ENCODE measurements at places on chromosomes 7 and 10. TPM values are rescaled to one million over a fixed set of nuclear protein-coding genes. Genes with fewer than 3 reads are reported as not detected.

EGFR gene
- total RNA-seq = 101 TPM

DNA sequence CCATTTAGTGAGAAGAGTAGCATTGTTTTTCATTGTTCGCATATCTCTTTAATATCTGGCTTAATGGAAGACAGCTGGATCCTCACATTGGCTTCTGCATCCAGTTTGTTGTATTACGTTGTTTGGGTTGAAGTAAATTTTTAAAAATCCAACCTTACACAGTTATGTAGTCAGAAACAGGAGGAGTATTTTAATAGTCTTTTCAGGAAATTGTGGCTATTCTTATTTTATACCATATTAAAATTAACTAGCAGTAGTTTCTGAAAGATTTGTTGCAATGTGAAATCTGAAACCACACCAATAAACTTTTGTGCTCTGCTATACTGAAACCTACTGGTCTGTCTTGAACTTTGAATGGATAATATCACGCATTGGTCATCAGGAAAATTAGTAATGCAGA is 27.9 kb downstream of the MYPN start:
- ATAC-seq = no peak

DNA sequence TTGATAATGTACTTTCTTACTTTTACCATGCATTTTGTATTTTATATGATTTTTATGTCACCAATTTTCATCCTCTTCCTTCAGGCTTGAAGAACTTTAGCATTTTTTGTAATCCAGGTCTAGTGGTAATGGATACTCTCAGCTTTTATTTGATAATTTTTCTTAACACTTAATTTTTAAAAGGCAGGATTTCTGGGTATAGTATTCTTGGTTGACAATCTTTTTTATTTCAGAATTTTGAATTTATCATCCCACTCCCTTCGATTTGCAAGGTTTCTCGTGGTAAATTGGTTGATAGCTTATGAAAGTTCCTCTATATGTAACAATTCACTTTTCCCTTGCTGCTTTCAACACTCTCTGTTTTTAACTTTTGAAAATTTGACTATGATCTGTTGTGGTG is 363.7 kb downstream of the HTR7 start:
- ATAC-seq = no peak

H2BK1 gene
- not detected for total RNA-seq

PAX4 gene
- total RNA-seq = not detected

PLEKHS1 gene
- total RNA-seq = 1.0 TPM

NPY gene
- not detected for total RNA-seq

DNA sequence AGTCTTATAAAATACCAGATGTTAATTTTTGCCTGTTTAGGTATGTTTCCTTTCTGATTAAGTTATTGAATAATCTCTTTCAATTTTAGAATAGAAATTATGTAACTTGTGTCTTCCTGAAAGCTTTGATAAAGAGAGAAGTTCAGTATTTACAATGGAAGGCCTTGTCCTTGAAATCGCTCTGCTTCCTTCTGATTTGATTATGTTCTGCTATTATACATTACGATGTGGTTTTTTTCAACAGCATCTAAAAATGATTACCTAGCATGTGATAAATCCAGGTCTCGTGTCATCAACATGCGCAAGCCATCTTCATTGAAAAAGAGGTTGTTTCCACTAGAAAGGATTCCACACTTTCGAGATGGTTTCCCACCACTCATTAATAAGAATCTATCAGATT is 96.5 kb upstream of the SLC26A5 start:
- ATAC-seq = no peak

DNA sequence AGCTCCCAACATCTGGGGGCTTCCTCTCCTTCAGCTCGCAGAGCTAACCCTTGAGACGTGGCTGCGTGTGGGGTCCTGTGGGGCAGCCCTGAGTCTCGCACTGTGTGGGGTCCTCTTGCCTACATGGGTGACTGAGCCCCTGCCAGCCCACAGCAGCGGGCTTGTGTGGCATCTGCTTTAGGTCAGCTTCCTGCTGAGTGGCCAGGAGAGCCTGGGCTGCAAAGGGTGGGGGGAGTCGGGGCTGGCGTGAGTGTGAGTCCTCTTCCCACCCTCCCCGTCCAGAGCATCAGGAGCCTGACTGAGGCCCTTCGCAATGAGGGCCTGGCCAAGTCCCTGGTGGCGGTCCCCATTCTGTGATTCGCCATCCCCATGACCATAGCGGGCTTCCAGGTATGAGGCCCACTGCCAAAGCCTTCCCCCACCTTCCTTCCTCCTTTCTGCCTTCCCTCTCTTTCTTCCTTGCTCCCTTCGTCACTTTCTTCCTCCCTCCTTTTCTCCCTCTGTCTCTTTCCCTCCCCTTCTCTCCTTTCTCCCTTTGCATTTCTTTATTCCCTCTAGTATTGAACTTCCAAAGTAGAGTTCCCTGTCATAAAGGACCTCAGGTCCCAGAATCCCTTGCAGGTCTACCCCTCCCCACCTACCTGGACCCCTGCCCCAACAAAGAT is 85.2 kb downstream of the CDH23 start:
- ATAC-seq = no peak

- ATAC-seq = no peak
Observed at GRCh38 chr10:133170092-133170491, 10.1 kb downstream of the KNDC1 start.

DNA sequence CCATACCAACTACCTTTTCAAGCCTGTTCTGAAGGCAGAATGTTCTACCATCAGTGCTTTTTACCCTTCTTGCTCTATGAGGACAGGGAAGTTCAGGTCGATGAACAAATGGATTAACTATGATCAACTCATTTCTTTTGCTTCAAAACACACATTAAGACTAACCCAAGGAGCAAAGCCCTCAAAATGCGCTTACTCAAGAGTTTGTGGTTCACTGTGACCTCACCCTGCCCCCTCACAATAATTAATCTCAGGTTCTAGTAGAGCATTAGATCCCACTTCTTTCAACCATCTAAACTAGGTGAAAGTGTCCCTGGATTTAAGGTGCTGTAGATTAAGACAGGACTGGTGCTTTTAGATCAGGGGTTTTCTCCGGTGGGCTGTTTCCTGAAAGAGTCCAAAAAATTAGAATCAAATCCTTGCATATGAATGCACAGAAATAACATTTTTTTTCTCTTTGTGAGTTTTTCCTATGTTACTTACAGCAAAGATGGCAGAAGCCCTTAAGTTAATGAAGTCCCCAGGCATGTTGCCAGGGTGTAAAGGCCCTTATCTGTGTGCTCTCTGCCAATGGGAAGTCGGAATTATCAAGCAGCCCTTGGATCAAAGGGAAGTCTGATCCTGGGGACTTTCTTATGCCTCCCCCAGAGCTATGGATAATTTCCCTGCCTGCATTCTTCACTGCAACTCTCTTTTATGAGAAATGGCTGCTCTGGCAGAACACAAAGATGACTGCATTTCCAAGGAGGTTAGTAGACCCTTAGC is 205.5 kb upstream of the STK17A start:
- ATAC-seq = no peak

DNA sequence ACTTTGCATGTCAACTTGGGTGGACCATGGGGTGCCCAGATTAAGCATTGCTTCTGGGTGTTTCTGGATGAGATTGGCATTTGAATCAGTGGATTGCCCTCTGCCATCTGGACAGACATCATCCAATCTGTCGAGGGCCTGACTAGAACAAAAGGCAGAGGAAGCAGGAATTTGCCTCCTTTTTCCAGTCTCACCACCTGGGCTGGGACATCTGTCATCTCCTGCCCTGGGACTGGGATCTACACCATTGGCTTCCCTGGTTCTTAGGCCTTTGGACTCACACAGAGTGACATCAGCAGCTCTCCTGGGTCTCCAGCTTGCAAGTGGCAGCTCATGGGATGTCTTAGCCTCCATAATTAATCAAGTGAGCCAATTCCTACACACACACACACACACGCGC is 10.3 kb downstream of the SLC13A4 start:
- no peak for ATAC-seq

GRCh38 chr7:96836456-96836855 is 126.8 kb upstream of the SEM1 start:
- no peak for ATAC-seq

DNA sequence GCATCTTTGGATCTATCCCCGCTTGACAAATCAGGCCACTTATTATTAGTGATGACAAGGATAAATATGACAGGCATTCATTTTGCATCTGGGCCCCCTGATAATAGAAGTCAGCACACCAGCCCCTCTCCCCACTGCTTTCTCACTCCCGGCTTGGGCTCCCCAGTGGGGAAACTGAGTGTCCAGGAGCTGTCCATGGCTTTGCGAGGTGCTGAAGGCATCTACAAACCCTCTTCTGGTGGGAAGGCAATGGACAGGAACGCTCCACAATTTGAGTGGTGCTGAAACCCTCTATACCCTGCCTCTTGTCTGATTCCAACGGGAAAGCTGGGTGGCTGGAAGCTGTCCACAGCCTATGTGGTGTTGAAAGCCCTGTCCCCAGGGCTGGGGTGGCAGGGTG is 61.7 kb upstream of the PCBD1 start:
- ATAC-seq = no peak

TTYH3 gene
- total RNA-seq = 11.7 TPM

DNA sequence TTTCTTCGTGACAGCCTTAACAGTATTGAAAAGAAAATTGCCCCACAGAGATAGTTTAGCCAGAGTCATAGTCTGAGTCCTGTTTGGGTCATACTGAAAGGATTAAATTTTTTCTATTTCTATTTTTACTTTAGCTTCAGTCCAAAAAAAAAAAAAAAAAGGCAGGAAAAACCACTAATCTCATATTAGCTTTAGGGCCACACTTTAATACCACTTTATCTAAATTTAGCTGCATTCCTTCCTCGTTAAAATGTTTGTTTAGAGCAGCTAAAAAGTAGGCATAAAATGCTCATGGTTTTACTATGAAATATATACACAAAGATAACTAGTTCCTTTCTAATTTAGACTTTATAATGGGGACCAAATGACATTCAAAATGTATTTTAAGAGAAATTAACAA is 216.5 kb upstream of the TMEM196 start:
- ATAC-seq = no peak

GRCh38 chr10:45373576-45374349 is at the start of gene ALOX5:
Gene ALOX5, plus strand, starts transcription at chr10:45374216. Its CDS starts 64 bp downstream, at chr10:45374280.
- ATAC-seq = peak; percentile 61

ZPBP gene
- not detected for total RNA-seq

DNA sequence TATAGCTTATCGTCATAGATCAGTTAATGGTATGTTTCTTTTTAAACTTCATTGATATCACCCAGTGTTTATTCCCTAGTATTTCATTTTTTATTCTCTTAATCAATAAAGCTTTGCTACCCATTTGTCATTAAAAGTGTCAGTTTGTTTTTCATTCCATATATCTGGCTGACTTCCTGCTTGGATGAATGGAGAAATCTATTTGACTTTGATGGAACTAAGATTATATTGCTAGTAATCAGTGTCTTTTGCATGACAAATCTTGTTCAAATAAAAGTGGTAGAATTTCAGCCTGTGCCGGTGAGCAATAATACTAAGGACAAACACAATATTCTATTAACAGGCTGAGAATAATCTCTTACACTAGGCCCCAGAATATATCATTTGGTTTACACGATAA is 203.3 kb downstream of the SEC23IP start:
- no peak for ATAC-seq

TMEM178B gene
- 4.0 TPM for total RNA-seq

PROSER2 gene
- 10.1 TPM for total RNA-seq

DNA sequence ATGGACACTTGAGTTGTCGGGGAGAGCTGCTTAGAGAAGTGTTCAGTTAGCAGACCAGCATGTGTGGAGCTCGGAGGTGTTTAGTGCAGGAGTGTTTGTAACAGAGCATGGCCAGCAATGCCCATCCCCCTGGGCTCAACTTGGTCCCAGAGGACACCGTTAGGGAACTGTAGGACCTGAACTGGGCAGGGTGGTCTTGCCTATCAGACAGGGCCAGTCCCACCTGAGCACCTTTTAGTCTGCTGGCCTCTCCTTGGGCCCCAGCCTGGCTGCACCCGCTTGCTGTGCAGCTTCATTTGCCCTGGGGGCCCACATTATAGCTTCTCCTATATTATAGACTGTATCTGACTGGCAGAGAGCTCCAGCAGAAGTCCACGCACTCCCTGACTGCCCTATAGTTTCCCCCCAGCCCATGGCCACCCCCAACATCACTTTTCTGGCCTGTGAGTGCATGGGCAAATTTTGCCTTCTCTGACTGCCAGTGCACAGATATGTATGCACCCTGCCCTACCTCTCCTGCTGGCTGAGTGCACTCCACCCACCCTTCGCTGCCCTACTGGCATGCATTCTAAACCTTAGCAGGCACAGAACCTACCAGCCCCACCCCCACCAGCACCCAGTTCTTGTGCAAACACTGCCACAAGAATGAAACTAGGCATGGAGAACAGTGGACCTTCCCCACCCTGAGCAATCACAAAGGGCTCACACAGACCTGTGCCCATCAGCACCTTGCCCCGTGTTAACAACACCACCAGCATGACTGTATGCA is 1030.6 kb upstream of the GHITM start:
- no peak for ATAC-seq

SLC26A3 gene
- 0.44 TPM for total RNA-seq

TUBAL3 gene
- 0.12 TPM for total RNA-seq

DNA sequence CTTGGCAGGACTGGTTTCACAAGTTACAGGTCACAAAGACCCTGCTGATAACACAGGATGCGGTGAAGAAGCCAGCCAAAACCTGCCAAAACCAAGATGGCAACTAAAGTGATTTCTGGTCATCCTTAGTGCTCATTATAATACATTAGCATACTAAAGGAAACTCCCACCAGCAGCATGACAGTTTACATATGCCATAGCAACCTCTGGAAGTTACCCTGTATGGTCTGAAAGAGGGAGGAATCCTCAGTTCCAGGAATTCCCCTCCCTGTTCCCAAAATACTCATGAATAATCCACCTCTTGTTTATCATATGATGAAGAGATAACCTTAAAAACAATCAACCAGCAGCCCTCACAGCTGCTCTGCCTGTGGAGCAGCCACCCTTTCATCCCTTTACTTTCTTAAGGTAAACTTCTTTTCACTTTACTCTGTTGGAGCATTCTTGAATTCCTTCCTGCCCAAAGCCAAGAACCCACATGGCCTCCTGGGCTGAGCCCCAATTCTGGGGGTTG is 21.9 kb downstream of the DPY19L1 start:
- ATAC-seq = no peak

SLC16A9 gene
- 14.3 TPM for total RNA-seq

DNA sequence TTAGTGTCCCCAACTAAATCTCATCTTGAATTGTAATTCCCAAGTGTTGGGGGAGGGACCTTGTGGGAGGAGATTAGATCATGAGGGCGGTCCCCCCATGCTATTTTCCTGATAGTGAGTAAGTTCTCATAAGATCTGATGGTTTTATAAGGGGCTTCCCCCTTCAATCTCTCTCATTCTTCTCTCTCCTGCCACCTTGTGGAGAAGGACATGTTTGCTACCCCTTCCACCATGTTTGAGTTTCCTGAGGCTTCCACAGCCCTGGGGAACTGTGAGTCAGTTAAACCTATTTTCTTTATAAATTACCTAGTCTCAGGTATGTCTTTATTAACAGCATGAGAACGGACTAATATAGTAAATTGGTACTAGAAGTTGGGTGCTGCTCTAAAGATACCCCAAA is 365.6 kb downstream of the ANKRD7 start:
- ATAC-seq = no peak

CALHM1 gene
- 0.04 TPM for total RNA-seq
